Liver (tissue), 10 donors: ENCODE measurements at places on chromosomes 3 and 15. TPM values are rescaled to one million over a fixed set of nuclear protein-coding genes. Genes with fewer than 3 reads are reported as not detected.

DNA sequence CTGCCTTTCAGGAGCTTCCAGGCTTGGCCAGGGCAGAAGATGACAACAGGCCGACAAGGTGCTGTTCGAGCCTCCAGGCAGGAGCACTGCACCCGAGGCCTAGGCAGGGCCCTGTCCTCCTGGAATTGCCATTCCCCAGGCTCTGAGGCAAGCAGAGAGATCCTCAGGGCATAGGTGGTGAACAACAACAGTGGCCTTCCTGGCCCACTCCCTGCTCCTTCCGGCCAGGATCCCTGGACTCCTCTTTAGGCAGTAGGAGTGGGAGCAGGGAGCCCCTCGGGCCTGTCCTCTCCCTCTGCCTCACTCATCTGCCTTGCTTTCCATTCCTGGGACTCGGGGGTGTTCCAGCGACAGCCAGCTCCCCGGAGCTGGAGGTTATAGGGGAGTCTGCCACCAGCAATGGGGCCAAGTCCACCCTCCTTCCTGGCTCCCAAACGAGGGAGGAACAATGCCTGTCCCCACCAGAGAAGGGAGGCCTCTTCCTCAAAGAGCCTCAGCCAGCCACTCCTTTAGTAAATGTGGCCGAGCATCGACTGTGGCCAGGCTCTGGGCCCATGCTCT, 135.0 kb downstream of the NUP210 start:
- no peak for DNase-seq

DNA sequence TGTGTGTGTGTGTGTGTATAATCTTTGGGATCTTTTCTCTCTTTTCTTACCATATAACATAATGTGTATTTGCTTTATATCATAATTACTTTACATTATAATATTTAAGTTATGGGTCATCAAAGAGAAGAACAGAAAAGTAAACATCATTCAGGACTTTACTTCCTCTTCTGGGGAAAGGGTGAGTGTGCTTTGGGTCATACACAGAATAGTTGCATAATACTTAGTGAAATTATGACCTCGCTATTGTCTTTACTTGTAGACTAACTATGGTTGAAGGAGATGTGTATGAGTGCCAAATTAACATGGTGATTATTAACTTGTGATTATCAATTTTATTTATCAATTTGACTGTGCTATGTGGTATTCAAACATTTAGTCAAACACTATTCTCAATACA, 1086.9 kb downstream of the DIPK2A start:
- no peak for DNase-seq

- no peak for DNase-seq
These were observed 235.7 kb upstream of the THBS1 start for GRCh38 chr15:39345176-39345575.

DNA sequence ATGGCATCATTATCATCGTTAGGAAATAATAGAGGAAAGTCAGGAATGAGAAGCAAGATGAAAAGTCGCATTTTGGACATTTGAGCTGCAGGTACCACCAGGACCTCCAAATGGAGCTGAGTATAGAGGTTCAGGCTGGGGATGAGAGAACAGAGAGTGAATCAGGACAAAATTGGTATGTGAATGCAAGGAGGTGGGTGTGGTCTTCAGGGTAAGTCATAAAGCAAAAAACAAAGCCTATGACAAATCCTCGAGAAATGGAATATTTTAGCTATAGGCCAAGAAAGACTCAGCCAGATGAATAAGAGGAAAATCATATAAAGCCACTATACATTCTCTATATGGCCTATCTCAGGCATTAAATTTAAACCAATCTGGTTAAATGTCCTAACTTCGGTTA, 841.3 kb downstream of the ROBO1 start:
- no peak for DNase-seq

DNA sequence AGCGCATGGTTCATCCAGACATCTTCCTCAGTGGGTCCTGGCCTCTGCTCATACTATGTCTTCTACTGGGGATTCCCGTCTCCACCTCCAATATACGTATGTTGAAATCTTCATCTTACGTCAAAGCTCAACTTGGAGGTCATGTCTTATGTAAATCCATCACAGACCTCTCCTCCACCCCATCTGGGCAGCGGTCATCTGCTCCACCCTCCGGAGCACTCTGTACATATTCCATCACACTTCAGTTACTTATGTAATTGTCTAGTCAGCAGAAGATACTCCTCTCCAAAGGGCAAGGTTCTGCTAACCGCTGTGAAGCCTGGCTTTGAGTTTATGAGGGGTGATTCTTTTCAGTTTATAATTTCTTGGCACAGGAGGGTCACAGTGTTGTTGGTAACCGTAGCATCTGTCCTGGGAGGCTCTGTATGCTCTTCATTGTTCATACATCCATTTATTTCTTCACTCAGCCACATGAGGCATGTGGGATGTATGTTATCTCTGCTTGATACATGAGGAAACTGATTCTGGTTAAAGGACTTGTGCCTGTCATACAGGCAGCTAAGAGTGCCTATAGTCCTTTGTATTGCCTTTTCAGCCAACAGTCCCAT, 22.1 kb downstream of the MAP2K1 start:
- no peak for DNase-seq

DNA sequence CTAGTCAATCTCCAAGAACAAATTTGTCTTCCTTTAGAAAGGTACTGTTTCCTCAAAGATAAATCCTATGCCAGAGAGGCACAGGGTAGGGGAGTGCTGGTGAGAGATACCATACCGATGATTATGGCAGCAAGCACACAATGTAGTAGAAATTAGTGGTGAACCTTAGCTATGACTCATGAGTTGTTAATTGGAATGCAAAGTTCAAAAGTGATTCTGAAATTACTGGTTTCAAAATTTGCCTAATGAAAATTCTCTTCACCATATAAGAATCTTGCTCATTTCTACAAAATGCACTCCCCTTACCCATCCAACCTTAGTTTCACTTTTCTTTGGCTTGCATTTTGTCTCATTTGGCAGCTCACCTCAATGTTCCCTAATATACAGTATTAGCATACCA, 139.5 kb upstream of the SLC2A2 start:
- DNase-seq = no peak

DNA sequence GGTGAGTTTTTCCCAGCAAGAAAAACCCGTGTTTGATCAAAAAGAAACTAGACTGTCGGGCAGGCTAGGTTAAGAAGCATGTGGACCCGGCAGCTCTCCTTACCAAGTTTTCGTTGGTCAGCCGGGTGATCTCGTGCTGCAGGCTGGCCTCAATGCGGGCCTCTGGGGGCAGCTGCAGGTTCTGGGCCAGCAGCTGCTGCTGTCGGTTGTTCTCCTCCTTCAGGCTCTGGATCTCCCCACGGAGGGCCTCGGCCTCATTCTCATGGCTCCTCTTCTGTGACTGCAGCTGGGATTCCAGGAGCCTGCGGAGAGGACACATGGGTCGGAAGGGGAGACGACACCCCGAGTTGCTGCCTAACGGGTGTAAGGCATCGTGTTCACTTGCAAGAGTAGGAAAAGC, 44.5 kb upstream of the MYO5C start:
- DNase-seq = no peak

DNA sequence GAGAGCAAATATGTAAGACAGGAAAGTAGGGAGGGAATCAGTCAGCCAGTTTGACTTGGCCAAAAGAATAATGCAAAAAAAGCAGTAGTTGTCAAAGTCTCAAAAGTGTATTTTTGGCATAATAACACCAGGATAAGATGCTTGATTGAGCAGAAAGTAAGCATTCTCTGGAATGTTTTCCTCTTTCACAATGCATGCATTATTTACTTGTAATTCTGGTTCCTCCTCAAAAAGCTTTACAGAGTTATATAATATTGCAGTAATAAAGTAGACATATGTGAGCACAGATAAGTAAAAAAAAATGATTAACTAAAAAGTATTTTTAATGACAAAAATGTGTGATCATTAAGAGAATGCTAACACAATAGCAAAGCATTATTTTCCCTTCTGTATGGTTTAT, 285.9 kb upstream of the BCHE start:
- DNase-seq = no peak

DNA sequence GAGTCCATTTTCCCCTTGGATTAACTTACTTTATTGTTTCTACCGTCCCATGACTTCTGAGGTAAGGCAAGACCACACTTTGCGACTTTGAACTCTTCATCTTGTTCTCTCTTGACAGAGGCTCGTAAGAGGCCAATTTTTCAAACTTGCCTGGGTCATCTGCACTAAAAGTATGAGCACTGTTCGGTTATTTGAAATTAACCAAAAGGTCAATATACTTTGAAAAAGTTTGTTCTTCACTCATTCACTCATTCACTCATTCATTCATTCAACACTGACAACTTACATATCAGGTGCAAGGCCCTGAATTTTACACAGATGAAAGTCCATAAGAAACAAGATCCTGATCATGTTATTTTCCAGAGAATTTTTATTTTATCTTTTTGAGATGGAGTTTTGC, 57.9 kb downstream of the ATP1B3 start:
- DNase-seq = no peak

GRCh38 chr15:57337868-57338411, 38.4 kb upstream of the CGNL1 start:
- DNase-seq = no peak

- DNase-seq = no peak
These were observed 102.3 kb downstream of the MYRIP start for GRCh38 chr3:39911465-39912309.

The CLDN18 gene
- total RNA-seq = not detected

The PRTG gene
- 2.4 TPM for total RNA-seq

The EPHB3 gene
- 0.84 TPM for total RNA-seq
